ENCODE measurements at places on chromosomes 12 and 14. TPM values are rescaled to one million over a fixed set of nuclear protein-coding genes. Genes with fewer than 3 reads are reported as not detected.

The ANO2 gene
- total RNA-seq, result not detected

The RPL10L gene
- total RNA-seq, result not detected

The MYH6 gene
- total RNA-seq, result not detected

The GATC gene
- 15.5 TPM for total RNA-seq

GRCh38 chr12:26434299-26435068 lies 239.1 kb downstream of the SSPN start:
- peak; percentile 17 for DNase-seq

DNA sequence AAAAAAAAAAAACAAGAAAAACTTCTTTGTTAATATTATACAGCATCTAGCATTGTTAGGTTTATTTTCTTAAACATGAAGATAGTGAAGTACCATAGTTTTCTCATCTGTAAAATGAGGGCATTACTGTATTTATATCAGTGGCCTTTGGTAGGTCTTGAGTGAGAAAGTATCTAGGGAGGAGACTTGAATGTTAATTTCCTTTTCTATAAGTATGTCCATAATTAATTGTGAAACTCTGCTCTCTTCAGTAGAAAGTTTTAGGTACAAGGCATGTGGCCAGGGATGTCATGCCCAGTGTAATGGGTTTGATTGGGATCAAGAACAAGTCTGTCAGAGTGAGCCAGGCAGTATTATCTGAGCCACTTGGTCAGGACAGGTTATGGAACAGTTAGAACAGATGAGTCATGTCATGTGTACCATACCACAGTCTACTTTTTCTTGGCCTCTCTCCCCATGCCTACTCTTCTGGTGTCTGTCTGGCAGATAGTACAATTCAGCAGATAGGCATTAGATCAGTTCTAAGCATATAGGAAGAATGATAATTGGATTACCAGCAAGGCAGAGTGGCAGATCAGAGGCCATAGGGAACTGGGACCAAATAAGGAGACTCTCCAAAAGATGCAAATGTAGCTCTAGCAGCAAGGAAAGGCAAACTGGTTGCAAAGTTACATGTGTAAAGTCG lies 30.4 kb downstream of the FBXO34 start:
- DNase-seq, result no peak

- no peak for DNase-seq
These were observed 60.4 kb downstream of the NIN start for GRCh38 chr14:50770586-50770985.

DNA sequence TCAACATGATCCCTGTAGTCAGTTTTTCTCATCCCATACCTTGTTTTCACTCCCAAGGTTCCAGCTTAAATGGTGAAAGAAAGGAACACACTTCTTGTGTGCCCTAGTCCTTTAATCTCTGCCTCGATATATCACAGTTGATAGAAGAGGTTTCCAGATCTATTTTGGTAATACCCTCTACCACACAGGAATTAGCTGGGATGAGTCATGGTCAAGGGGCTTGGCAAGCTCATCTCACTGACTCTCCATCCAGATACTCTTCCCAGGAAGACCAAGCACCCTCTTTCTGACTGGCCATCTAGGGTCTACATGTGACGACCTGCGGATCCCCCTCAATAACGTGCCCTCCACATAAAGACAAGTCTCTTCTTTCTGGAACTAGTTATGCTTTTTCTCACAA lies 277.9 kb downstream of the ITPR2 start:
- peak; percentile 33 for DNase-seq

DNA sequence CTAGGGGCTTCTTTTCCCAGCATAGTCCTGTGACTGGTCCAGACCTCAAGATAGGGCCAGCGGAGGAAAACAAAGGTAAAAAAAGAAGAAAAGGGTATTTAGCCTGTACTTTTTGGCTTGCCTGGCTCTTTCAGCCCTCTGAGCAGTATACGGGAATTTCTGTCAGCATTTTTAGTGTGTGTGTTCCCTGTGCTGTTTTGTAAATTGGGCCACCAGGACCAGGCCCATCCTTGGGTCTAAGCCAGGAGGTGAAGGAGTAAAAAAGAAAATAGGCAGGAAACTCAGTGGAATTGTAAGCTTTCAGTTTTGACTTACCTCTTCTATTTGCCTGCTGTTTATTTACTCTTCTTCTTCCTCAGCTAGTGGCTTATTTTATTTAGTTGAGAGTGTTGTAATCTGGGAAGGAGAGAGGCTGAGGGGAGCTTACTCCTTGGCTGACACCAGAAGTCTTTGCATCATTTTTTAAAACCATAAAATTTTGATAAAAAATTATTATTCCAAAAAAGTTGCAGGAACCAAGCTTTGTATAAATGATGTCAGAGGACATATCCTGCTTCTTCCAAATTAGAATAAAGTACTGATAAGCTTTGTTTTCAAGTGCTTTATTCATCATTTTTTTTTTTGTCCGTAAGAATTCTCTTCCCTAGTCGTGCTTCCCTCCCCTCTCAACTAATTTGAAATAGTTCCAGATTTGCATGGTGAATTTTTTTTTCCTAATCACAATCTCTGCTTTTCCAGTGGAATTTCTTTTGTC lies 63.7 kb downstream of the DIP2B start:
- no peak for DNase-seq

DNA sequence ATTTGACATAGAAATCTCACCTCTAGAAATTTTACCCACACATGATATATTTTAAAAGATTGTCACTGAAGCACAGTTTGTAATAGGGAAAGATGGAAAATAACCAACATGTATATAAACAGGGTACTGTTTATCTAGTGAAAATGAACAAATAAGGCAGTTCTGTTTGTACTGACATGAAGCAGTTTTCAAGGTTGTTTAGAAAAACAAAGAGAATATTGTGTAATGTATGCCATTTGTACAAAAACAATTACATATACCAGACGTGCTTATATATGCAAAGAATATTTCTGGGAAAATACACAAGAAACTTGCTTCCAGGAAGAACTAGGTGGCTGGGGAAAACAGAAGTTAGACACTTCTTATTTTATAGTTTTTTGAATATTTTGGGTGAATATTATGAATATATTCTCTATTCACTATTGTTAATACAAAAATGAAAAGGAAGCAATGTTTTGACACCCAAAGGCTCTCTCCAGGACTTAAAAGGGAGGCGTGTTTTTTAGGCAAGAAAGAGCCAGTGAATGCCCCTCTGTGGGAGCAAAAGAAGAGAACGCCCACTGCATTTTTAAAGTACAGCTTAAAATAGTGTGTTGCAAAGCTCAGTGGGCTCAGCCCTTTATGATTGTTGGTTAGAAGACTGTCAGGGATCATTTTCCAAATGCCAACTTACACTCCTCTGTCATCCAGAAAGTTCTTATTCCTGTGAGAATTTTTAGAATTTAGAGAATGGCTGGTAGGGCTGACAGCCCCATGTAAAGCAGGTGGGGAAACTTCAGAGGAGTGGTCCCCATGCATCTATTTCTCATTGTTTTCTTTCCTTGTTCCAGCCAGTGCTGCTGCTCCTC lies 59.6 kb upstream of the FERMT2 start:
- DNase-seq, result no peak

DNA sequence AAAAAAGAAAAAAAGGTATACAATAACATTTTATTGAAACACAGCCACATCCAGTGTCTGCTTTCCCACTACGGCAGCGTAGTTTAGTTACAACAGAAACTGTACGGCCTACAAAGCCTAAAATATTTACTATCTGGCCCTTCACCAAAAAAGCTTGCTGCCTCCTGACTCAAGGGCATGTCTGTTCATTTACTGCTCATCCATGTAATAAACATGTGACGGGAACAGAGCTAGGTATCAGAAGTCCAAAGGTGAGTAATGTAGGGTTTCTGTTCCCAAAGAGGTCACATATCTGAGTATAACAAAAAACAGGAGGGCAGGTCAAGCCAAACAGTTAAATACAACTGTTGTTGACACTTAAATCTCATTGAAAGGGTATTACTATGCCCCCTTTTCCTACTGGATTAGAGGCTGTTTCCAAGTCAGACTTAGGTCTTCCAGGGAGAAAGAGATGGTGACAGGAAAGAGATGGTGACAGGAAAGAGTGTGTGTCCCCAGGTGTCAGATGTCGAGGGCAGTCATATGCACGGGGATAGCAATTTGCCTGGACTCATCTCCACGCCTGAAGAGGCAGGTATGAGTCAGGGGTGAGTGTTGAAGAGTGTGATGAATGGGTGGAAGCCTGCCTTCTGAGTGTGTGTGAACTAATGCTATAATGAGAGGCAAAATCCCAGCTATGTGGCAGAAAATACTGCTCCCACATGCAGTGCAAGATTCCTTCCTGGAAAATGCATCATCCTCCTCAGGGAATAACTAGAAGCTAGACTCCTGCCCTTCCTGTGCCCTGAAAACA lies 77.7 kb downstream of the MAP3K9 start:
- DNase-seq, result no peak

DNA sequence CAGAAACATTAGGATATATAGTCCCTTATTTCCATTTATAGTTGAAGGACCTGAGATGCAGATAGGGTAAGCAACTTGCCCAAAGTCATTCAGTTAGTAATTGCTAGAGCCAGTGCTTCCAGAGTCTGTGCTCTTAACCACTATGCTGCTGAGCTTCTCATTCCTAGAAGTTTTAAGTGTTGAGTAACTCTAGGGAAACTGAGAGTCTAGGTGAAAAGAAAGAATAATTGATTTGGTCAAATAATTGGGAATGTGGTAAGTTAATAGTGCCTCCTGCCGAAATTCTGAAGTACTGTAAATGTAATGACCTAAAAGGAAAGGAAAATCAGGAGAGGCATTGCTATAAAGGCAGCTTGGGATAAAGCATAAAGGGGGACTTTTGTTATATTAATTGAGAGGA lies 14.1 kb downstream of the PYROXD1 start:
- no peak for DNase-seq

Data from MG63 (cell line).